Airway epithelial cell (primary cell): ENCODE measurements at places on chromosomes 6 and 20. TPM values are rescaled to one million over a fixed set of nuclear protein-coding genes. Genes with fewer than 3 reads are reported as not detected.

SLC22A16 gene
- not detected in 2 replicates for total RNA-seq

JPH2 gene
- total RNA-seq = 0.14 and 0.19 TPM in 2 replicates

MTG2 gene
- 18.3 and 30.9 TPM in 2 replicates for total RNA-seq

THBS2 gene
- total RNA-seq = 3.3 and 3.9 TPM in 2 replicates

FAM83D gene
- 32.0 TPM in 2 replicates for total RNA-seq
